WTC11 (cell line): ENCODE measurements at places on chromosomes 6 and 20.

- no peak for DNase-seq
Observed at GRCh38 chr6:70072540-70073179, 206.3 kb downstream of the COL19A1 start.

- no peak for DNase-seq
Observed at GRCh38 chr6:129498950-129499842, 210.8 kb downstream of the ARHGAP18 start.

- DNase-seq: no peak
Observed at GRCh38 chr6:109360791-109361190, 21.5 kb downstream of the CD164 start.

DNA sequence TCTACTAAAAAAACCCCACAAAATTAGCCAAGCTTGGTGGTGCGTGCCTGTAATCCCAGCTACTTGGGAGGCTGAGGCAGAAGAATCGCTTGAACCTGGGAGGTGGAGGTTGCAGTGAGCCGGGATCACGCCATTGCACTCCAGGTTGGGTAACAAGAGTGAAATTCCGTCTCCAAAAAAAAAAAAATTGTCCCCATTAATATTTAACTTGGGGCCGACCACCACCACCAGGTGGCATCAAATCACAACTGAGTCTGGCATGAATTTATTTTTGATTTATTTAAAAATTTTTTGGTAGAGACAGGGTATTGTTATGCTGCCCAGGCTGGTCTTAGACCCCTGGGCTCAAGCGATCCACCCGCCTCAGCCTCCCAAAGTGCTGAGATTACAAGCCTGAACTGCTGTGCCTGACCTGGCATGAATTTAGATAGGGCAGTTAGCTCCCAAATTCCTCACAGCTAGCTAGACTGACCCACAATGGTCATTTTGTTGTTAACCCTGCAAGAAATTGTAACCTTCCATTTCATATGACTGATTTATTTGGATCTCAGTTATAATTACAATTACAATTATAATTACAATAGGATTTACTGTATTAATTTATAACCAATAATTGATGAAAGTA, 17.1 kb upstream of the BEND3 start:
- no peak for DNase-seq

DNA sequence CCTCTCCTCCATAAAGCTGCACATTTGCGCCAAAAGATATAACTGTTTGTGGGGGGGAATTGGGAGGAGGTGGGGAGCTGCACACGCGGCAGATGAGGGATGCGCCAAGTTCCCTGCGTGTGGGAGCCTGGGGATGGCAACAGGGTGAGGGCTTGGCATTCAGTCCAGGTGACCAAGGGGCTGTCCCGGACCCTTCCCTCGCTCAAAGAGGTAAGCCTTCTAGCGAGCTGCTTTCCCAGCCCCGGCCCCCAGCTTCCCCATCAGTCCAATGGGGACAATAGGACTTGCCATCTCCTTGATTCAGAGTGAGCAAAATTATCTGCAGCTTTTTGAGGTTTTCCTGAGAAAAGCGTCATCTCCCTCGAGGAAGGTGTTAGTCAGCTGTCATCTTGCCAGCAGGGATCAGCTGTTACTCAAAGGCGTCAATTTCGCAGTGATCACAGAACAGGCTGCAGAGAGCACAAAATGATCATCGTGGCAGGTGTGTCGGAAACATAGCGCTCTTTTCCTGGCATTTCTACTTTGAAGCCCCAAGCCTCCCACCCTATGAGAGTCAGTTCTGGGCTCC, 21.3 kb downstream of the ZNF831 start:
- no peak for DNase-seq

GRCh38 chr20:46237227-46237626, 71.1 kb downstream of the CDH22 start:
- DNase-seq: peak; percentile 36

DNA sequence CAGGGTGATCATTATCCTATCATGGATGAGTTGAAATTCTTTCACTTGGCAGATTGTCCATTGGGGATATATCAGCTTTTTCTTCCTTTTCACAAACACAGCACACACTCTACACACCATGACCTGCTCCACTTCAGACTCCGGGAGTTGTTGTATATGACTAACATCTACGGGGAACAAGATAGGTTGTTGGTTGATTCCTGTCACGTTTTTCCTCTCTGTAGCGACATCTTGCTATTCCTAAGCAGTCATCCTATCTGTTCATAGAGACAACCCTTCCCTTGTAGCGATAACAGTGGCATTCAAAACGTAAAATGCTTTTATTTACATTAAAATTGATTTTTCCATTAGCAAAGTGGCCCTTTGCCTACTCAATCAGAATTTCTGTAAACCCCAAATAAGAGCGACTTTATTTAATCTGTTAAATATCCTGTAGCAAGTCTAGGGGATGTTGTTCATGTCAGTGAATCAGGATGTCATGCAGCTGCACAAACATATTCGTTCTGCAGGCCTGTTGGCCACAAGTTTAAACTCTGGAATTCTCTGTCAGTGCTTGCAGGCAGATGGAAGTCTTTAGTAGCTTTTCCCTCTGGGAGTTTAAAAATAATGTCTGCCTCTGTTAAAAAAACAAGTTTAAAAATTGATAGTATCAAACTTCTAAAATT, 23.1 kb downstream of the PHACTR2 start:
- no peak for DNase-seq

DNA sequence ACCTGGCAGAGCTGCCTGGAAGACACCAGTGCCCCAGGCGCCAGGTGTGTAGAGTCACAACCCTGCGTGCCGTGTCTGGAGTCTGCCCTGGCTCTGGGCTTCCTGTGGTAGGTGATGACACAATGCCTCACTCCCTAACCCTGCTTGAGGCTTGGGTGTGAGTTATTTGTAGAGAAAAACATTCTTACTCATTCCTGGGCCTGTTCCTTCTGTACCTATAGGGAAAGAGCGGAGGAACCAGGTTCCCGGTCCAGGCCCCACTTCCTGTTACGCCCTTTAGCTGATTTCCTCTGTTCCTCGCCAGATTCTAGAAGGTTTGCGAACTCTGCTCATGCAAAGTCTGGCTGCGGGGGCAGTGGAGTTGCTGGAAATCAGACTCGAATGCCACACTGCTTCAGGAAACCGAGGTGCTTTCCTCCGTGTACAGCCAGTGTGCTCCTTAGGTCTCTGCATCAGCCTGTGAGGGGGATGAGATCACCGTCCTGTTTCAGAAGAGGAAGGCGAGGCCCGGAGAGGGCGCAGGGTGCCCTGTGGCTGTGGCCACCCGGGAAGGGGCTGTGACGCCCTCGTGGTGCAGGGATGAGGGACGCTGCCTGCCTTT, 67.1 kb upstream of the DUSP22 start:
- DNase-seq: no peak

DNA sequence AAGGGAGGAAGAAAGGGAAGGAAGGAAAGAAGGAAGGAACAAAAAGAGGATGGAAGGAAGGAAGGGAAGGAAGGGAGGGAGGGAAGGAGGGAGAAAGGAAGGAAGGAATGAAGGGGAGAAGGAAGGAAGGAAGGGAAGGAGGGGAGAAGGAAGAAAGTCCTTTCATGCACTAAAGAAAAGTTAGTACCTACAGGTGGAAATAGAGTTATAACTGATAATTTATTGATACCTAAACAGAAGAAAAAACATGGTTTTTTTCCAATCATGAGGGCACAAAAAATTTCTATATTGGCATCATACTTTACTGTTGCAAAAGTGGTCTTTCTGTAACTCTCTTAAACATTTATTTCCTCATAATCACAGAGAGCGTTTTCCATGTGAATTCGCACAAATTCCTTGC, 659.4 kb downstream of the MAFB start:
- DNase-seq: no peak

DNA sequence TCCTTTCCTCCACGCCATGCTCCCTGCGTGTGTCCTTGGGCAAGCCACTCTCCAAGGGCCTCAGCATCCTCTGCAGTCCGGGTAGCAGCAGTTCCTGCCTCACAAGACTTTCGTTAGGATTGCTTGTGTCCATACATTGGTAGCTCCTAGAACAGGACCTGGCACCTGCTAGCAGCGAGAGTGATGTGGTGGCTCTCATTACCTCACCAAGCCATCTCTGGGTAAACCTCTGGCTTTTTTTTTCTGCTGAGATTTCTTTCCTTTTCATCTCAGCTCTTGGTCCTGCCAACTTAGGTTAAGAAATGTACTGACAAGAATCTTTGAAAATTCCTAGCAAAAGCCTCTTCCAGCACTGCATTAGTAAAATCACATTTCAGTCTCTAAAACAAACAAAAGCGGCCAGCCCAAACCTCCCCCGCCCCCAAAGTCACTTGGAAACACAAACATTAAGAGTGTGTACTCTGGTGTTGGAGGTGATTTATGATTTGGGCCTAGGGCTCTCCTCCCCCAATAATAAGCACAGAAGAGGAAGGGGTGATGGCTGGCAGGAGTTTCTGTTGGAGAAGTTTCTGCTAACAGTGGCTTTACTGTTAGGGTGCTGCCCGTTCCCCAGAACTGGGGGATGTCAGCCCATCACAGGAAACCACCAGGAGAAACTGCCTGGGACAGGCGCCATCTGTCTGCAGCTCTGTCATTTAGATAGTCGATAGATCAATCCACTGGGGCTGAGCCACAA, 199.2 kb downstream of the CD83 start:
- DNase-seq: peak; percentile 42

DNA sequence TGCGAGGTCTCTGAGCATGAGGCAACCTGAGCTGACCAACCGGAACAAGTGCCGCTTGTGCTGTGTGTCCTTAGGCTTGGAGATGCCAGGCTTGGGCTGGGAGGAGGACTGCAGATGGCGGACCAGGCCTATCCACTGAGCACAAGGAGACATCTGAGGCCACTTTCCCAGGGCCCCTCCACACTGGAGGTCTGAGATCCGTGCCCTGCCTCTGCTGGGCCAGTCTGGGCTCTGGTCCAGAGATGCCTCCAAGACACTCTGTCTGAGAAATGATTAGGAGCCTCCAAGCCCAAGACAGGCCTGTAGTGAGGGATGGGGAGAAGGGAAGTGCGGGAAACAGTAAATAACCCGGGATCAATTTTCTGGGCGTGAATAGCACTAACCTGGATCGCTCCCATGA, 3.0 kb upstream of the MLN start:
- DNase-seq: no peak

- no peak for DNase-seq
Observed at GRCh38 chr6:2081155-2082138, 164.0 kb downstream of the GMDS start.

DNA sequence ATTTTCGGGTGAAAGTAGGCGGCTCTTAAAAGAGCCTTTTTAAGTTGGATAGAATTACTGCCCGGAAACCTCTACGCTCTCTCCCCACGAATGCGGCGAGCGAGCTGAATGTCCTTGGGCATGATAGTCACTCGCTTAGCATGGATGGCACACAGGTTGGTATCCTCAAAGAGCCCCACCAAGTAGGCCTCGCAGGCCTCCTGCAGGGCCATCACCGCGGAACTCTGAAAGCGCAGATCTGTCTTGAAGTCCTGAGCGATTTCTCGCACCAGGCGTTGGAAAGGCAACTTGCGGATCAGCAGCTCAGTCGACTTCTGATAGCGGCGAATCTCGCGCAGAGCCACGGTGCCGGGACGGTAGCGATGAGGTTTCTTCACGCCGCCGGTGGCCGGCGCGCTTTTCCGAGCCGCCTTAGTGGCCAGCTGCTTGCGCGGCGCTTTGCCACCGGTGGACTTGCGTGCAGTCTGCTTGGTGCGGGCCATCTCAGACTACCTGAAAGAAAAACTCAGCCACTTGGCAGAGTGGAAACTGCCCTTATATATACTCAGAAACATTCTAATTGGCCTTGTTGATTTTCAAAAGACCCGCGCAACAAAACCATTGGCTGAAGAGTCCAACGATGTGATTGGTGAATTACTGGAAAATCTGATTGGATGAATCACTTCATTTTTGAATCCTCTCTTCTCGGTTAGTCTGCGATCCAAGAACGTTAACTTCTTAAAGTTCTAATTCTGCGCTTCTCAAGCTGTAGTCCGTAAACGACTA, 93.9 kb upstream of the BTN3A2 start:
- peak; percentile 65 for DNase-seq

DNA sequence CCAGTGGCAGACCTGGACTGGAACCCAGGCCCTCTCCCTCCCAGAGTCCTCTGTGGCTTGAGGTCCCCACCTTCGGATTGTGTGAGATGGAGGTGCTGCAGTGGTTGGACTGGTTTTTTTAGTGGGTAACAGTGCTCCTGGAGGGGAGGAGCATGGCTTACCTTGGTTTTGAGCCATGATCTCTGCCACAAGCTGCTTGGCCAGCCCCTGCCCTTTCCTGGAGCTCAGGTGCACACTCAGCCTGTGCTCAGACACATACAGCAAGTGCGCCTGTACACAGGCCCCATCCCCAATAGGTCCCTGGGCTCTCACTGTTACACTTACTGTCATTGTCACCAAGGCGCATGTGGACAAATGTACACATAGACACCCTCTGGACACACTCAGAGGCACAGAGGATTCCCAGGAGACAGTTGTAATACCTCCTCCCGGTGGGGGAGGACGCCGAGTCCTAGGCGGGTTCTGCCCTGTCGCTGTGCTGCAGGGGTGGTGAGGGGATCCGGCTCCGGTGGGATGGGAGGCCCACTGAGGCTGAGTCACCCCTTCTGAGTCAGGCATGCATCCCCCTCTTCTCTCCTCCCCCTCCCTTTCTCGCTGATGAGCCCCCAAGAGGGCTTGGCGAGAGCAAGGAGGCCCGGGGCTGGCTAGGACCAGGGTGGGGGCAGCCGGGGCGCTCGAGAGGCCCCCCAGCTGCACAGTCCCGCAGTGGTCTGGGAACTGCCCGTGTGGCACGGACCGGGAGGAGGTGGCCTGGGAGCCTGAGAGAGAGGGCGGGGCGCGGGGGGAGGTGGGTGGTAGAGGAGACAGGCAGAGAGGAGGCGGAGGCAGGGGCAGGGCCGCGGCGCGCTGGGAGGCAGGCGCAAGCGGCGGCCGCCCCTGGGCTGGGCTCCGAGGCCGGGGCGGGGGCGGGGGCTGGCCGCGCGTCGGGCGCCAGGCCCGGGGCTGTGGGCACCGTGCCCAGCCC, 522 bp upstream of the EPB41L1 start:
- DNase-seq: peak; percentile 78

DNA sequence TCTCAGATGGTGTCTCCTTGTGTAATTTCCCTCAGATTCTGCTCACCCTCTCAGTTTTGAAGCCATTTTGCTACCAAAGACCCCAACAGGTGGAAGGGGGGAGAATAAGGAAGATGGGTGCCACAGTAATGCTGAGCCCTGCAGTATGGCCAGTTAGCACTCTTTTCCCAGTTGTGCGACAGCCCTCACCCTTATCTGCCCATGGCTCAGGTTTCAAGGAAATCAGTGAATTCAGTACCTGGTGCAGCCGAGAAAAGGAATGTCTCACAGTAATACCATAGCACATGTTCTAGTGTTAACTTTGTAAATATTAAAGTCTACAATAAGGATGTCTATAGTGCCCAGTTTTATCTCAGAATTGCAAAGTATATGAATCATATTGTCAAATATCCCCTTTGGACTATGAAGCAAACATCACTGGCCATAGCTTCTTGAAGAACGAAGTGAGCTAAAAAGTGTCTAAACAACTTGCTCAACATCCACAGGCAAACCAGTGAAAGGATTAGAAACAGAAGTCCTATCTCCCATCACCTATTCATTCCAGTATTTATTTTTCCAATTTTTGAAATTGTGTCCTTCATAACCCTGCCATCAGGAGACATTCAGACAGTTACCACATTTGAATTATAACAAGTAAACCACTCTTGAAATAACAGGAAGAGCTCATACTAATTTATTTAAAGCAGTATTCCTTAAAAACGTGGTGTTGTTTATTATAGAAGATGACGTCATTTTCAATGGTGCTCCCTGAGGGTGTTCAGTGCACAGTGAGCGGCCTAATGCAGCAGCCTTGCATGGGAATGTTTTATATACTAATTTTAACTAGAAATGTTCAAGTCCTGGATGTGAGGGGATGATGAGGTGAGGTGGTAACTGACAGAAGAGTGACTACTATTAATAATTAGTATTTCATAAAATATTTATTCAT, 366.2 kb downstream of the TFAP2A start:
- DNase-seq: no peak

- DNase-seq: no peak
Observed at GRCh38 chr6:4381381-4381780, 246.0 kb upstream of the ECI2 start.
